Kidney epithelial cell (primary cell): ENCODE measurements at places on chromosomes 12 and 14. TPM values are rescaled to one million over a fixed set of nuclear protein-coding genes. Genes with fewer than 3 reads are reported as not detected.

CFAP251 gene
- total RNA-seq = 3.3 and 3.7 TPM in 2 replicates

DNA sequence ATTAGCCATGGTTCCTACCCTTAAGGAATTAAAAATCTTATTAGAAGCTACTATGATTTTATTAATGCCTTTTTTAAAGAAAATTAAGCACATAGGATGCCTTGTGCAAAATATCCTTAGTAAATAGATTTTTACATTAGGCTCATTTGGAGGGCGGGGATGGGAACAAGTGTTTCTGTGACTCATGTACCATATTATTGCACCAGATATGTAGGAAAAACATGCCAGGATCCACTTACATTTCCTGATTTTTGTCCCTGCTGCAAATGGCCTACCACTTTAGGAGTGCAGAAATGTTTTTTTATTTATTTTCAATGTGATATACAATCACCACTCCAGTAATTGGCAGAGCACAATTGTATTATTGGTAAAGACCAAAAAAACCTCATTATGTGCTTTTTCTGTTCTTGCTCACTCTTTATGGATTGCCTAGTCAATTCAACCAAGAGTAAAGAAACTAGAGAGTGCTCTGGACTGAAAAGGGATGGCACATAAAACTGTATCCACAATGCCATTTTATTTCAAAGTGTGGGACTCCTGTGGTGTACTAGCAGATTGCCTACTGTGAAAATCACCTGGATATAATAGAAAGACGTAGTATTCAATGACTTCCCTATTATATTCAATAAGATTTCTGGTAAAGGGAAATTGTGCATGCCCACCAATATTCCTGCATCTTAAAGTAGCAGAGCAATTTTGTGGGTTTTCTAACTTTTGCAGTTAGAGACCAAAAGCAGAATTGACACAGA is 86.9 kb downstream of the ANO6 start:
- DNase-seq = no peak

PPP1R36 gene
- 0.75 and 1.2 TPM in 2 replicates for total RNA-seq

LAG3 gene
- total RNA-seq = not detected in 2 replicates

KCNH3 gene
- total RNA-seq = 0.21 and 0.41 TPM in 2 replicates

HEBP1 gene
- total RNA-seq = 14.7 and 19.4 TPM in 2 replicates

PRB2 gene
- not detected in 2 replicates for total RNA-seq

SERPINA5 gene
- 1.9 and 2.1 TPM in 2 replicates for total RNA-seq

GRCh38 chr12:131123817-131124216 is 170.1 kb downstream of the ADGRD1 start:
- no peak for DNase-seq

DNA sequence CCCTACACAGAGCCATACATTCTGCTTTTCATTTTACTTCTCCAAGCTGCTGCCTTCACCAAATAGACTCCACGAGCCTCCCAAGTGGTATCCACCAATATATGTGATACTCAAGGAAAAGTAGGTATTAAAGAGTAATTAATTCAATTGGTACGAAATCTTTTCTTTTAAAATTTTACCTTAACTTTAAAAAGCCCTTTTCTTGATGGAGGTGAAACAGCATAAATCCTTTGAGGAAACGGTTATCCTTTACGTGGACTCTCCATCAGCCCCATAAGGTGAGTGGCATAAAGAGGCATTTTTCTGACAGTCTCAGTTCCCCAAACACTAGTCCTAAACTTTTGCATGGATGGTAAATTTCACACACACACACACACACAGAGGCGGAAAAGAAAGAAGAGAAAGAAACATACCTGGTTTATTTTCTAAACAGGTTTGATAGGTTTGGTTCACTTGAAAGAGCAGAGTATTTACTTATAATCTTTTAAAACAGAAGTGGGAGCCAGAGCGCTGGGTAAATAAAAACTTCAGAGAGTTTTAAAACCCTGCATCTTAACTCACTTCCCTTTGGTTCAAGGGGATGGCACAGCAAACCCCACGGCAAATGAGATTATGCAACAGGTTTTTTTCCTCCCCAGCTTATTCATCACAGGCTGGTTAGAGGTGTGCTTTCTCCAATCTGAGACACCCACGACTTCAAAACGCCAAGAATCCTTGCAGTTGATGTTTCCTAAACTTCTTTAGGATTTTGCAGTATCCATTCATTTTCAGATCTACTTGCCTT is 1.9 kb downstream of the DUSP16 start:
- peak; percentile 66 for DNase-seq

DNA sequence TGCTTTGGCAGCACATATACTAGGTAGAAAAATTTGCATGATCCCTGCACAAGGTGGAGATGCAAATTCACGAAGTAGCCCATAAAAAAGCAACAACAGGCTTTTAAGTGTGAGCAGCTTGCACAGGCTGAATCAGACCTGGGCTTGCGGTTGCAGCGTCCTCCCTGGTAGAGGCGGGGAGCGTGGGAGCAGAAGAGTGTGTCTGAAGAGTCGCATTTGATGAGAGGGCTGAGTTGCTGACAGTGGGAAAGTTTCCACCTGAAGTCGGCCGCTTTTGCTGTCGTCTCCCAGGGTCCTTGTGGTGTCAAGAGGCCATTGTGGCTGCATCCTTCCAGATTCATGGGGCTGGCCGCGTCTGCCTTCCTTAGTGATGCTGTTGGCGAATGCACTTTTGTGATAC is 6.2 kb downstream of the AACS start:
- no peak for DNase-seq

SAMD15 gene
- total RNA-seq = 1.9 and 15.5 TPM in 2 replicates

TNFRSF1A gene
- 115 and 143 TPM in 2 replicates for total RNA-seq

GRCh38 chr14:75831952-75832351 is 149.8 kb downstream of the TGFB3 start:
- no peak for DNase-seq

DNA sequence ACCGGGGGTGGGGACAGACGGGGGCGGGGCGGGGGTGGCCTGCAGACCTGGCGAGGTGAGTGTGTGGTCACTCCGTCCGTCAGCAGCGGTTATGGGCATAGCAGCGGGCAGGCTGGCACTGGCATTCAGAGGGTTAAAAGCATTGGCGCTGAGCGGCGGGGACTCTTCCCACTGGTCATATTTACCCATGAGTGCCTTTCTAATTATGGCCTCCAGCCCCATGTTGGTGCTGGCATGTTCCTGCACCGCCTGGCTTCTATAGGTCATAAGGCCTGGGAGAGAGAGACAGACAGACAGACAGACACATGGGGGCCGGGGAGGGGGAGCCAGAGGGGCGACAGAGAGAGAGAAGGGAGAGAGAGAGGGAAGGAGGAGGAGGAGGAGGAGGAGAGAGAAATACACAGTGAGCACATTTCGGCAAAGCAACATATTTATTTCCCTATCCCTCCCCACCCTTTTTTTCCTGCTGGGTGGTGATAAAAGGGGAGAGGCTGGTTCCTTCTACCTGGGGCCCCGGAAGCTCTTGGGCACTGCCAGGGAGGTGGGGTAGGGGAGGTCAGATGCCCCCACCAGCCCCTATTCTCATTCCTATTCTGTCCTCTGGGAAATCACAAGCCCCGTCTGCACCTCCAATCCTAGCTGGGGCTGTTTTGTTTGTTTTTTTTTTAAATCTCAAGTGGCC is 32.6 kb downstream of the RFLNA start:
- no peak for DNase-seq

DNA sequence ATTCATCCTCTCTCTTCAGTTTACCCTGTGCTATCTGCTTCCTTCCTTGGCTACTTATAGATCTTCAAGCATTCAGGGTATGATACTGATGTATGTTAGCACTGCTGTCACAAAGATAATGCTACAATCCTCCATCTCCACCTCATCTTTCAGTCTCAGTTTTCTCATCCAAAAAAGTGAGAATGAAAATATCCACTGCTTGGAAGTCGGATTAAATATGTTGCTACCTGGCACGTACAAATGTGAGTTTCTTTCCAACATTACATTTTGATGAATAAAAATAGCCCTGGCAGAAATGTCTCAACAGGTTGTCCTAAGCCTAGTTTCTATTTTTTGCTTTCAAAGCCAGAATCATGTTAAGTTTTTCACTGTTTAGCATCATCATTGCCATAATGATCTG is 149.9 kb downstream of the PTPN11 start:
- DNase-seq = no peak

DNA sequence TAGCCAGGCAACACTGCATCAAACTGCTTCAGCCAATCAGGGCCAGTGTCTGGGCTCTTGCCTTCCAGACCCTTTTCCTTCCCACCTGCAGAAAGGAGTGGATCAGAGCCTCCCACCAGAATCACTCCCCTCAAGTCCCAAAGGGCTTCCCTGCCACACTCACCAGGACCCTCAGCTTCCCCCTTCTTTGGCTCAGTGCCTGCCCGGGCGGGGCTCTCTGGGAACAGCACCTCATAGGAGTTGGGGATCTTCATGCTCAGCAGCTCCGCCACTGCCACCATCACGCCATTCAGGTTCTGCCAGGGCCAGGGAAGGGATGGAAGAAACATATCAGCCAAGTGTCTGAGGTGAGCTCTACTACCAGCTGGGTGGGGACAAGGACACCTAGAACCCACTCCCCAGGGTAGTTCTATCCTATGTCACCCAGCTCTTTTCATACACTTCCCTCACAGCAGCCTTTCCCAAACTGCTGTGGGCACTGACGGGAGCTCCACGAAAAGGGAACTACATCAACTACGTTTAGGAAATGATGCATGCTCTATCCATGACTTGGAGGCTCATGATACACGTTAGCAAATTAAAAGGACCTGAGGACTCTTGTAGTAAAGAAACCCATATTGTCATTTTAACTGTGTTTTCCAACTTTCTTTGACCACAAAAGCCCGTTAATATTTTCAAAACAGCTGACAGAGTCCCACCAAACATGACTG is 9.4 kb upstream of the PRKAG1 start:
- DNase-seq = no peak

CCDC177 gene
- total RNA-seq = under 0.01 and 0.13 TPM in 2 replicates

DNA sequence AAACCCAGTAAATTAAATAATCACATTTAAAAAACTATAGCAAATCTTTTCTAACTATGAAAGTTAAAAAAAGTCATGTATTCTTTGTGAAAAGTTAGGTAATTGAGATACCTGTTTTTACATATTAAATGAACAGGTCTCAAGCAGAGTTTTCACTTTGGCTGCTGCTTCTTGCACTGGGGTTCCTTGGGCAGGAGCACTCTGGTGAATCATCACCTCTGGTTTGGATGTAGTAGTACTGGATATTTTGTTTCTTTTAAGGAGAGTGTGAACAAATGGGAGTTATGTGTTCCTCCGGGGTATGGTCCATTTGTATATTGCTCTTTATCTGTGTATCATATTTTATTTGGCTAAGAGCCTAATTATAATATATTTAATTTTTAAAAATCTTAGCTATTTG is 82.7 kb downstream of the FUT8 start:
- DNase-seq = no peak

RAD52 gene
- total RNA-seq = 7.1 and 17.5 TPM in 2 replicates

PPM1A gene
- 24.6 and 26.1 TPM in 2 replicates for total RNA-seq

DNA sequence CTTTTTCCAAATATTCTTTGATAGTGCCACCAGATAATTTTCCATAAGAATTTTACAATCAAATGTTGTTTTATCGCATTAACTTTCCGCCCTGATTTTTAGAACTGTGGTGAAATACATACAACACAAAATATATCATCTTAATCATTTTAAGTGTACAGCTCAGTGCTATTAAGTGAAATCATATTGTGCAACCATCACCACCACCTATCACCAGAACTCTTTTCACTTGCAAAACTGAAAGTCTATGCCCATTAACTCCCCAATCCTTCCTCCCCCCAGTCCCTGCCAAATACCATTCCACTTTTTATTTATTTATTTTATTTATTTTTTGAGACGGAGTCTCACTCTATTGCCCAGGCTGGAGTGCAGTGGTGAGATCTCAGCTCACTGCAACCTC is 36.6 kb downstream of the CDKL1 start:
- DNase-seq = no peak
